ENCODE measurements at places on chromosomes 12 and 14.

- no peak for DNase-seq
- no peak overlapping the region for H3K27ac ChIP-seq
- no peak overlapping the region for H3K4me3 ChIP-seq
- H3K36me3 ChIP-seq, result no peaks in the 10 kb centered on the region
- no peaks in the 10 kb centered on the region for H3K4me1 ChIP-seq
Measured at GRCh38 chr12:55072083-55072482, 52.3 kb downstream of the NEUROD4 start.

- H3K4me3 ChIP-seq, result no peak overlapping the region
- no peaks in the 10 kb centered on the region for H3K4me1 ChIP-seq
- no peak for DNase-seq
- H3K36me3 ChIP-seq, result no peaks in the 10 kb centered on the region
- H3K27me3 ChIP-seq, result no peaks in the 10 kb centered on the region
Measured at GRCh38 chr14:68364792-68365192, 428.1 kb downstream of the ZFP36L1 start.

DNA sequence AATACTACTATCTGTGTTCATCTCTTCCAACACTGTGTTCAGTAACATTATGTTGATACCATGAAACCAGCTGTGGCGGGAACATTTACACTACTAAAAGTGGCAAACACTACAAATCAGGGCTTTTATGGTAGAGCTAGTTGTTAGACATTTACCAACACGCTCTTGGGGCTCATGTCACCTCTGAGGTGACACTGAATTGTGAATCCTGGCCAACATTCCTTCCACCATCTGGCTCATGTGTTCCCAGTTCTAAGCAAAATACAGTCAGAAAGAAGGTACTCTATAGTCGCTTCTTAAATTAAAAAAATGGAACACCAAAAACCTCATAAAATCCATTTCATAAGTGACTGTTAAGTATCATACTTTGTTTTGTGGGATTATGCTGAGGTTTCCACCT, 436.6 kb downstream of the FUT8 start:
- H3K36me3 ChIP-seq, result no peaks in the 10 kb centered on the region
- no peak overlapping the region for H3K27ac ChIP-seq
- no peak for DNase-seq
- no peaks in the 10 kb centered on the region for H3K4me1 ChIP-seq
- no peaks in the 10 kb centered on the region for H3K27me3 ChIP-seq

DNA sequence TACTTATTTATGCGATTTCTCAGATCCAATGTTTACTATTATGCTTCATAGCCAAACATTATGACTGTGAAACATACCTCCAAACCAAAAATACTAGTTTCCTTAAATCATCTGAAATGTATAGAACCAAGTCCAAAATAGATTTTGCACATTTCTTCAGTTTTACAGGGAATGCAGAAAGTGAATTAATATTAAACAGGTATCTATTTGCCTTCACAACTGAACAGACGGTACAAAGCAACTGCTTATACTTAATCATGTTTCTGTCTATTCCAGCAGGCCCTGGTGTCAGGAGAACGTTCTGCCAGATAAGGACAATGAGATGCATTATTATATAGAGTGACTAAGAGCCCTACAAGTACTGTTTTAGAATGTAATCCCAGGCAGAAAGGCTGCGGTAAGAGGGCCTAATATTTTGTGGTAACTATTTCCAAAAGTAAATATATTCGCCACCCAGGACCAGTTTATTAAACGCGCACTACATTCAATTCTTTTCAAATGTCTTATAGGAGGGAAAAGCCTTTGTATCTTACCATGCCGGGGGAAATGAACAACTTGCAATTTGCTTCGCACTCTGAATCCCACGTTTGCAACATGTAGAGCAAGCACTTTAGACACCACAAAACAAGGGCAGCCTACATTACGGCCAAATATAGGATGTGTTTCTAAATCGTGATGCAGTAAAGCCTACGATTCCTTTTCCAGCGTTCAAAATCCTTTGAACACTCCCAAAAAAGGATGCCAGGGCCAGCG, 1.5 kb downstream of the CORO1C start:
- no peak for DNase-seq
- no peaks in the 10 kb centered on the region for H3K27me3 ChIP-seq
- peak overlapping the region; percentile 97 for H3K27ac ChIP-seq
- H3K4me1 ChIP-seq, result no peaks in the 10 kb centered on the region

DNA sequence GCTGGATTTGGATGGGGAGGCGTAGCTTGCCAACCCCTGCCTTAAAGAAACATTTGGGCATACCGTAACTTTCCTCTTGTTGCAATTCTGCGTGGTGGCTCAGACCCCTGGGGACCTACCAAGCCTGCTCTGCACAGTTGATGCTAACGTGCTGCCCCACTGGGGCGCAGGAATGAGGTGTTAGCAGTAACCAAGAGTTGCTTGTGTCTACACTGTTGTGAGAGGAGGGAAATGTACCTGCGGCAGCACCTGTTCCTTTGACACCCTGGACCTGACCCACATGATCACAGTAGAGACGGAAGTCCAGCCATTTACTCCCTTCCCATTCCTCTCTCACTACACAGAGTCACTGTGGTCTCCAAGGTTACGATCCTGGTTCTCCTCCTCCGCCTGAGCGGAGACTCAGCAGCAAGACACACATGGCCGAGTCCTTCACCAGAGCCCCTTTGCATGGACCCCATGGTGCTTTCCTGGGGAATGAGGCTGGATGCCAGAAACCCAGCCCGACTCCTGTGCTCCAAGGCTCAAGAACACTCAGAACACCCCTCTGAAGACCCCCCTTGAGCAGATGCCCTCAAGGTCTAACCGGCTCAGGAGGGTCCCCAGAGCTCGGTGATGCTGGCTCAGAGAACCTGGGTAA, 84.8 kb downstream of the FBXL14 start:
- H3K4me1 ChIP-seq, result no peaks in the 10 kb centered on the region
- H3K27me3 ChIP-seq, result no peaks in the 10 kb centered on the region
- DNase-seq, result no peak
- H3K36me3 ChIP-seq, result no peaks in the 10 kb centered on the region
- no peak overlapping the region for H3K4me3 ChIP-seq

- no peak overlapping the region for H3K4me3 ChIP-seq
- no peaks in the 10 kb centered on the region for H3K36me3 ChIP-seq
- H3K27me3 ChIP-seq, result no peaks in the 10 kb centered on the region
Measured at GRCh38 chr12:14656846-14657245, 39.6 kb downstream of the GUCY2C start.
